Hematopoietic multipotent progenitor cell (in vitro differentiated cells): ENCODE measurements at places on chromosomes 1 and 21.
A peak's percentile ranks its signal among the peaks of the same experiment; 100 is the strongest.

DNA sequence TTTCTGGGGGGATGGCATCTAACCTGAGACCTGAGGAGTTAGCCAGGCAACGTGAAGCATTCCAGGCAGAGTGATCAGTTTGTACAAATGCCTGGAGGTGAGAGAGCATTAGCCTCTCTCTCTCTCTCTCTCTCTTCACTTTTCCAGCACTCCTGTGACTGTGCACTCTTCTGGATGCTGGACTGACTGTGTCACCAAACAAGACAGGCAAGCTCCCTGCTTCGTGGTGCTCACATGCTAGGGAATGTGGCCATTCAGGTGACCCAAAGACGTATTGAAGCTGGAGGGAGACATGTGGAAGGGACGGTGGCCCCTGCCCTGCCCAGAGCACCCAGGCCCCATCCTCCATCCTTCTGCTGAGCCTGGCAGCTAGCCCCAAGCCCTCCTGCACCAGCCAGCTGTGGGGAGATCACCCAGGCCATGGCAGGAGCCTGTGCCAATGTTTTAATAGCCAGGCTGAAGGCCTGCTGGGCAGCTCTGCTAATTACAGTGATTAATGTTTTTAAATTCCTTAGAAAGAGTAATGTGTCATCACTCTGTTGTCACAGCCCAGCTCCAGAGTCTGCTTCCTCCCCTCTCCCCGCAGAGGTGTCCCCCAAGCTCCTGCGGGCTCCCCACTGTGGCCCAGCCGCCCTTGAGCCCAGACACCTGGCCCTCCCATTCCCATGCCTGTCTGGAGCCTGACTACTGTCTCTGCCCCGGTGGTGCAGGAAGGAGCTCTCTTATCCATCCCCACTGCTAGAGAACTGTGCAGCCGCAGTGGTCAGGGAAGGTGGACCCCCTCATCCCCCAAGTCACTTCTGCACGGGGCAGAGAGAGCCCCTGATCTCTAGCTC is 48.9 kb downstream of the UBIAD1 start:
- DNase-seq = no peak

DNA sequence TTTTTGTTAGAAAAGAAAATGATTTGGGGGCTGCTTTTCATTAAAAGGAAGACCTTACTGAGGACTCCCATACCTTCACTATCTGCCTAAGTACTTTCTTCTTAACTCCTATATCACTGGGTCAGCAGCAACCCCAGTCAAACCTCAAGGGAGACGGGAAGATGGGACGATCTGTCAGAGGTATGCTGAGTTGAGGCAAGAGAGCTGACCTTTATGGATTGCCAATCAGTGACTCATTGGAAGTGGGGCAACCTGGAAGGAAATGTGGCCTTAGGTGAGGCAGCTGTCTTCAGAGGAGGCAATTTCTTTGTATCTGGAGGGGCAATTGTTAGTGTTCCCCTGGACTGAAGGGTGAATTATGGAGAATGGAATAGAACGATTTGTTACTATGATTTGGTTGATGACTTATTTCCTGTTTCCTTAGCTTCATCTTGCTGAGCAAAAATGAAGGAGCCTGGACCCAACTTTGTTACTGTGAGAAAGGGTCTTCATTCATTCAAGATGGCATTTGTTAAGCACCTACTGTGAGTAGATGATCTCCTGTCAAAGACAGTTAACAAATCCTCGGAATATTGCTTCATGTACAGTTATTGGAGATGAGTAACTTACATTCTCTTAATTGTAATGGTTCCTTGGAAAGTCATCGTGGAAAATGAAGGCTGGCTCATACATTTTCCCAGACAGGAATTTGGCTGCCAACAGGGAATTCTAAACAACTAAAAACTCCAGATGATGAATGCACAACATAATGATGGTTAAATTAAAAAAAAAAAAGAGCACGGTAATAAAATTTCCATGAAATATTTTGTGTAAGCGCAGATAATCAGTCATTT is 134.7 kb upstream of the KCNJ15 start:
- DNase-seq = no peak

DNA sequence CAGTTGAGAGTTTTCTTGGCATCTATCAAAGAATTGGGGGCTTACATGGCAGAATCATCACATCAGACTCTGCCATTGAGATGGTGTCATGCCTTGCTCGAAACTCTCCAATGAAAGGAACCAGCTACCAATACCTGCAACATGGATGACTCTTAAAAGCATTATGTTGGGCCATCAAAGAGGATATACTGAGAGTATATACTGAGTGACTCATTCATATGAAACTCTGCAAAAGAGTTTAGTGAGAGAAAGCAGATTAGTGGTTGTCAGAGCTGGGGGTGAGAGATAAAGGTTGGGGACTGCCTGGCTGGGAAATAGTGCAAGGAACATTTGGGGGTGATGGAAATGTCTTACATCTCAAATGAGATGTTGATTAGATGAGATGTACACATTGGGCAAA is 14.7 kb upstream of the HMGB4 start:
- no peak for DNase-seq

GRCh38 chr1:65921446-65921845 is 128.8 kb downstream of the PDE4B start:
- DNase-seq = no peak

DNA sequence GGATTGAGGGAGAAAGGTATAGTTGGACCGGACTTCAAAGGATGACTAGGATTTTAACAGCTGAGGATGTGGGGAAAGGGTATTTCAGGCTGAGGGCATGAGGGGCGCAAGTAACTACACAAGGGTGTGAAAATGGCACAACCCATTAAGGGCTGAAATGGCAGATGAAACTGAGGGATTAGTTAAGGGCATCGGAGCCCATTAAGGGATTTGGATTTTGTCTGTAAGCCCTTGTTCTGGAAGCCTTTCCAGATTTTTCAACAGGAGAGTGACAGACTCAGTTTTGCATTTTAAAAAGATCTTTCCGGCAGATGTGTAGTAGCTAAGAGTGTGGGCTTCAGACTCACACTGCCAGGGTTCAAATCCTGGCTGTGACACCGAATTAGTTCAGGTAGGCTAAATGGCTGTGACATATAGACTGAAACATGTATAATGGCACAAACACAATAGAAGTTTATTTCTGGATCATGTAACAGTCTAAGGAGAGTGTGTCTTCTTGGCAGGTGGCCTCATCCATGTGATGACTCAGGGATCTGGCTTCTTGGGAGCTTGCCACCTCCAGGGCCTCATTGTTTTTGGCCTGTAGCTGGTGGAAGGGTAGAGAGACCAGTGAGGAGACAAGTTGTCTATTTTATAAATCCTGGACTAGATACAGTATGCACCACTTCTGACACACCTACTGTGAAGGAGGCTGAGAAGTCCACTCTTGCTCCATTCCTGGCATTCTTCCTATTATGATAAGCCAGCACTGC is 49.6 kb downstream of the UBE2T start:
- no peak for DNase-seq

GRCh38 chr1:88612292-88612691 is 71.8 kb upstream of the PKN2 start:
- no peak for DNase-seq

GRCh38 chr1:203996126-203996525 is 76.8 kb upstream of the SOX13 start:
- no peak for DNase-seq

- peak; percentile 50 for DNase-seq
Observed at GRCh38 chr1:160078512-160079195, 2.7 kb upstream of the KCNJ9 start.

DNA sequence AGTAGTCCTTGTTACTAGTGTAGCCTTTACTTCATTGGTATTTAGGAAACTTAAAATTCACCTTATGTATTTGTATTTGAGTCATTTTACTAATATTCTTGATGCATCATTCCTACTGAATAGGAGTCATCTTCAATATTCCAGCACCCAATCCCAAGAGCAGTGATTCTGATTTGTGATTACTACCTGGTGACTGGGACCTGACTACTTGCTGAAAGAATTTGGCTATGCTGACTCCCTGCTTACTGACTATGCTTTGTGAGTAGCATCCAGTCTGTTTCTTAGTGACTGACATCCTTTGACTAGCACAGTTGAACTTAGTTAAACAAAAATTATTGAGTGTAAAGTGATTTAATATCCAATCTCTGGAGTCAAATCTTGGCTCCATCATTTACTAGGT is 129.9 kb upstream of the NEGR1 start:
- no peak for DNase-seq

DNA sequence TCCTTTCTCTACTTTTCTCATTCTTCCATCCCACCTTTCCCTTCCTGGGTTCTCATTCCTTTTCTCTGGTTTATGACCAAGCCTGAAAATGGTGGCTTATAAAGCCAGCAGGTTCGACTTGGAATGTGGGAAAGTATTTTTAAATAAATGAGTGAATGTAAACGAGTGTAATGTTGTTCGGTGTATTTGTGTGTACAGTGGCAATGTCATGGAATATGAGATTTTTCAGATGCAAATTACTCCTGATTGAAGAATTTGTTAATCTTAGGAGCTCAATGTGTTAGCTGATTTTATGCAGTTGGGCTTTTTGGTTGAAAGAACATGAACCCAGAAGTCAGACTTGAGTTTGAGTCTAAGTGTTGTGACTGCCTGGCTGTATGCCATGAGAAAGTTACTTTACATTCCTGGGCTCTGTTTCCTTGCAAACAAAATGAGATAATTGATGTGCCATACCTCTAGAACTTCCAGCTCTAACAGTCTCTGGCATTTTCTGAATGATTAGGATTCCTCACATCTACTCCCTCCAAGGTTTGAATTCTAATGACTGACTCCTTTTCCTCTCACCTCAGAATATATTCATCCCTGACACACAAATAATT is 6.6 kb downstream of the SGIP1 start:
- no peak for DNase-seq

GRCh38 chr1:218481116-218481775 is 136.1 kb downstream of the TGFB2 start:
- no peak for DNase-seq

DNA sequence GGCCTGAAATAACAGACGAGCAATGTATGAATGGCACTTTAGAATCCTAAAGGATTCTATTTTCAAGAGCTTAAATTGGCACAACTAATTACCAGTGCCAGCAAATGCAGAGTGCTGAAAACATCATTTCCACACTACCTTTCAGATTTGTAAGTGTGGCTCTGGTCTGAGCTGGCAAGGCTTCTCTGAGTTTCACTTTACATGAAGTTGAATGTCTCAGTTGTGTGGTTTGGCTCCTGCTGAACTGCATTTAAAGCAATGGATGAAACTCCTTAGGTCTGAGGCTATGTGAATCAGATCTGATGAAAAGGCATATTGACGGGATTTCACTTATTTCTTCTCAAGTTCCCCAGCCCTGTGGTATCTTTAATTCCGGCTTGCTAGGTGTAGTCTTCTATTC is 114.8 kb upstream of the PTGFR start:
- DNase-seq = no peak

DNA sequence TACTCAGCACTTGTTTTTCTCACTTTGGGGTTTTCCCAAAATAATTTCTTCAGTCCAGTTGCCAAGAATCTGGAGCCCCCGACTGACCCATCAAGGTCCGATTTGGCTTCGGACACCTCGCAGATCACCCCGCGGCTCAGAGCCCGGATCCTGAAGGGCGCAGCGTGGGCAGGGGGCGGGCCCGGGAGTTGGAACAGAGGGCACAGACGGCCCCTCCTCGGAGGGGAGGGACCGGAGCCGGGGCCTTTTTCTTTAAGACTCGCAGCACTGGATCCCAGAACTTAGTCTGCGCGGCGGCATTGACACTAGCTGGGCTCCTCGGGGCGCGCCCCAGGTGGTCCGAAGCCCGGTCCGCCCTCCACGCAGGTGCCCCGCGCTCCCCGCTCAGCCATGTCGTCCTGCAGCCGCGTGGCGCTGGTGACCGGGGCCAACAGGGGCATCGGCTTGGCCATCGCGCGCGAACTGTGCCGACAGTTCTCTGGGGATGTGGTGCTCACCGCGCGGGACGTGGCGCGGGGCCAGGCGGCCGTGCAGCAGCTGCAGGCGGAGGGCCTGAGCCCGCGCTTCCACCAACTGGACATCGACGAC is at the start of gene CBR3:
CBR3 (plus strand) TSS at position 277 of the 588 bp plus-strand sequence; CDS start at position 391, 114 bp downstream.
- peak; percentile 44 for DNase-seq

GRCh38 chr1:172140072-172140471 is 280.4 kb upstream of the C1orf105 start:
- DNase-seq = no peak

- DNase-seq = no peak
Observed at GRCh38 chr1:164608651-164609057, 49.7 kb downstream of the PBX1 start.

GRCh38 chr1:231045286-231045685 is 5.2 kb upstream of the FAM89A start:
- DNase-seq = no peak

DNA sequence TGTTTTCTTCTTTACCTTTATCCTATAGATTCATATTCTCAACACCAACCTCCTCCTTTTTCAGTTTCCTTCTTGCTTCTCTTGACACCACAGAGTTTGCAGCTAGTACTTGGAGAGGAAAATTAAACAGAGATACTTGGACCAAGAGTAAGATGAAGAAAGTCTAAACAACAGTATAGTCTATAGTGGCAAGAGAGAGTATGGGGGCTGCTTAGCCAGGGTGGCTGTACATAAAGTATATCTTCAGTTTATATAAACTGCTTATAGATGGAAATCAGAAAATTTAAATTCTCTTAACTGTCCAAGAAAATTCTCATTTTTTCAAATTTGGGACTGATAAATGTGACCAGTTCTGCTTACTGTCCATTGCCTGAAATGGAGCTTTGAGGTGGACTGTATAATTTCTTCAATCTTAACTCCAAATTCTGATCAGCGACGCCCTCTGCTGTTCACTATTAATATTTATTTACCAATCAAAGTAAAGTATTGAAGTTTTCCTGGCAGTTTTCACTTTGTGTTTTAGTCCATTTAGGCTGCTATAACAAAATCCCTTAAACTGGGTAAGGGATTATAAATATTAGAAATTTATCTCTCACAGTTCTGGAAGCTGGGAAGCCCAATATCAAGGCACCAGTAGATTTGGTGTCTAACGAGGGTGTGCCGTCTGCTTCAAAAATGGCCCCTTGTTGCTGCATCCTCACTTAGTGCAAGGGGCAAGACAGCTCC is 14.8 kb upstream of the METTL18 start:
- DNase-seq = peak; percentile 22
